Naive thymus-derived CD8-positive, alpha-beta T cell (primary cell): ENCODE measurements at places on chromosomes 1 and 21.

DNA sequence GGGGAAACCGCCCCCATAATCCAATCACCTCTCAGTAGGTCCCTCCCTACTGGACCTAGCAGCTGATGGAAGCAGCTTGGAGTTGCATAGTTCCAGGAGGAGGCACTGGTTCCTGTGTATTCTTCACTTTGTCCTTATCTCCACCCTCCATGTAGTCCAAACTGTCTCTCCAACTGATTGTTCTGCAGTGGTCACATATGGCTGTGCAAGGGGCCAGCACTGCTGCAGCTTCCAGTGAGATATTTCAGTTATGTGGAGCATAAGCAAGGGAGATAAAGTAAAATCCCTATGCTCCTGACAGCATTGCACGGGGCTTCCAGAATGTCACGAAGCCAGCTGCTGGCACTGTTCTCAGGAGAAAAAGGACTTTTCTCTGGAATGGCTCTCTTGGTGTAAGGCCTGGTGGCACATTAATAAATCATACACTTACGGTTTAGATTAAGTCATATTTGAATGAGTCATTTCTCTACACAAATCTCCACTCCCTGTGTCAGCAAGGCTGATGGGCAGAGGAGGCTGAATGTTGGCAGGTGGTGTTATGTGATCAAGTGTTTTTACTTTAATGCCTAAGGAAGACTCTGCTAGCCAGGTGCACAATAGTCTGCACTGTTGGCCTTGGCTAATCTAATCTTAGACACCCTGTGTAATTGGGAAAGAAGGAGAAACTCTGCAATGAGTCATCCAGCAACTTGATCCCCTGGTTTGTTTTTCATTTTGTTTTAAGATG lies 93.4 kb downstream of the KCNK1 start:
- DNase-seq = no peak

DNA sequence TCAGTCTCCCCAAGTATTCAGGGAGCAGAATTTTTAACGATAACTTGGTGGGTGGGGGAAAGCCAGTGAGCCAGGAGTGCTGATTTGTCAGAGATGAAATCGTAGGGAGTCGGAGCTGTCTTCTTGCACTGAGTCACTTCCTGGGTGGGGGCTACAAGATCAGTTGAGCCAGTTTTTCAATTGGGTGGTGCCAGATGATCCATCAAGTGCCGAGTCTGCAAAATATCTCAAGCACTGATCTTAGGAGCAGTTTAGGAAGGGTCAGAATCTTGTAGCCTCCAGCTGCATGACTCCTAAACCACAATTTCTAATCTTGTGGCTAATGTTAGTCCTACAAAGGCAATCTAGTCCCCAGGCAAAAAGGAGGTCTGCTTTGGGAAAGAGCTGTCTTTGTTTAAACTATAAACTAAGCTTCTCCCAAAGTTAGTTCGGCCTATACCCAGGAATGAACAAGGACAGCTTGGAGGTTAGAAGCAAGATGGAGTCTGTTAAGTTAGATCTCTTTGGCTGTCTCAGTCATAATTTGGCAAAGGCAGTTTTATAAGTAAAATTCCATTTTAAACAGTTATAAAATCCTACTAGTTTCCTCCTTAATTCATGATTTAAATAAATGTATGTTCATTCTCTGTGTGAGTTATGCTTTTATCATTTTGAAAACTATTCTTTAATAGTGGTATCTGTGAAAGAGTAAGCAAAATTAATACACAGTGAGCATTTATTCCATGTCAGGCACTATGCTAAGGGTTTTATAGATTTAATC lies 51.7 kb downstream of the SLC16A1 start:
- no peak for DNase-seq

DNA sequence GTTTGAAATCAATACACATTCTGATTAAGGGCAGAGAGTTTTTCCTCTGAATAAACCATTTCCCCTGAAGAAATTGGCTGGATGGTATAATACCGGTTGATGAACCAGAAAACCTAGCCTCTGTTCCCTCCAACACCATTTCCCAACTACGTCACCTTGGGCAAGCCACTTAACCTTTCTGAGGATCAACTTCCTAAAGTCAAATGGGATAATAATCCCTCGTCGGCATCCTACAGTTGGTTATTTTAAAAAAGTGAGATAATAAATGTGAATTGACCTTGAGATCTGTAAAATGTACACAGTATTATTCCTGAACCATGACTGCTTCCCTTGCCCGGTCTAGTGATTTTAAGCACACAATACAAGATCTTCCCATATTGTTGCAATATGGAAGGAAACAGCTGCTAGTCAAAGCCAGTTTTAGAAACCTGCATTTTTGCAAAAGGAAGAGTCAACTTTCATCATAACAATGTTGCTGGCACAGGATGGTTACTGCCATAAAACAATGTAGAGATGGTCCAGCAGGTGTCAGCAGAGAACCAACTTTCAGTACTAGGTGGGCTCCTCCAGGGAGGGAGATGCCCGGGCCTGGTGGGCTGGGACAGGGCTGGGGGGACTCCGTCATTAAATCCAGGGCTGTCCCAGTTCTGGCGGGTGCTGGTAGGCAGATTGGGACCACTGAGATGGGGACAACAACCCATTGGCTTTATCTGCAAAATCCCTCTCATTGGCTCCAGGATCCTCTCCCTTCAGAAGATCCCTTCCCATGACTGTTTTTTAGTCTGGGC lies 5.2 kb upstream of the HLX start:
- DNase-seq = no peak

GRCh38 chr1:30780409-30780808 lies 22.8 kb upstream of the LAPTM5 start:
- no peak for DNase-seq

GRCh38 chr21:45338311-45339017 lies 50.8 kb upstream of the POFUT2 start:
- peak; percentile 40 for DNase-seq

- DNase-seq = no peak
These were observed 13.1 kb downstream of the C1orf115 start for GRCh38 chr1:220703305-220703704.

DNA sequence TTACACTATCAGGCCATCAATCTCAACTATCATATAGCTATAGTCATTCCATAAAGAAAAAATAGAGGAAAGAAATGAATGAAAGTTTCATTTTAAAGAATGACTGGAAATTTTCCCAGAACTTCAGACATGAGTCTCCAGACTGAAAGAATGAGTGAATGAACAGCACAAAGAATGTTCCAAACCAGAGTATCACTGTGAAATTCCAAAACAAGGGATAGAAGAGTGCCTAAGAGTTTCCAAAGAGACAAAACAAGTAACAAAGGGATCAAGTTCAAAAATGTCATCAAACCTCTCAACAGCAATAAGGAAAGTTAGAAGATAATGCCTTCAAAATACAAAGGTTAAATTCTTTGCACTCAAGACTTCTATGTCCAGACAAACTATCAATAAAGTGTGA lies 114.9 kb downstream of the DENND1B start:
- no peak for DNase-seq

DNA sequence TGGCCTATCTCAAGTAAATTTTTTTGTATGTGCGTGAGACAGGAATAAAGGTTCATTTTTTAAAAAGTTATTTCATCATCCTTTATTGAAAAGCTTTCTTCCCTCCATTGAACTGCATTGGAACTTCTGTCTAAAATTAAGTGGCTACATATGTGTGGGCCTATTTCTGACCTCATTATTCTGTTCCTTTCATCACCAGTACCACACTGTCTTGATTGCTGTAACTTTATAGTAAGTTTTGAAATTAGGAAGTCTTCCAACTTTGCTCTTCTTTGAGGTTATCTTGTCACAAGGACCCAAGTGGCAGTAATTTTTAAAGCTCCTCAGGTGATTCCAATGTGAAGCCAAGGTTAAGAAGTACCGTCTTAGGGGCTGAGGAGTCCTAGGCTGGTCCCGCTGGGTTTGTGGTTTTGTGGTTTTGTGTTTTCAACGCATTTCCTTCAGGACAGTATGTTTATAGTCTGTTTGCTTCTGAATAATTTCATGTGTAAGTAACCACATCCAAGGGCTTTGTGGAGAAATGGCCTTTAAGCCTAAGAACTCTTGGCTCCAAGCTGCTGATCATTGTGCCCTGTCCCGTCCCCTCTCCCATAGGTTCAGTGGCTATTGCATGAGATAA lies 12.4 kb upstream of the SCAF4 start:
- DNase-seq = no peak

- peak; percentile 81 for DNase-seq
These were observed 54.1 kb upstream of the SAMD11 start for GRCh38 chr1:869499-870244.

DNA sequence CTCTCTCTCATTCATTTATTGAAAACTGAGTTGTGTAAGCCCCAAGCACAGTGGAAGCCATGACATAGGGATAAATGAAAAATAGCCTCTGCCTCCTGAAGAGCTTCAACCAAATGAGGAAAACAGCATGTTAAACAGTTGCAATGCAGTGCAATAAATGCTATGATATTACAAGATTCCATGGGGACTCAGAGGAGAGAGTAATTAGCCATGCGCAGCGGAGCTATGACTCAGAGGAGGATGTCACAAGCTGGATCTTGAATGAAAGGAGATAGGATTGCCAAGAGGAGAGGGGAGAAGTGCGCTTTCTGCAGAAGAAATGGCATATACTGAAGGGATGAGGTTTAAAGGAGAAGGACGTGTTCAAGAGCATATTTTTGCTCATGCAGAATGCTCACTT lies 231.3 kb upstream of the PLXNA2 start:
- no peak for DNase-seq

DNA sequence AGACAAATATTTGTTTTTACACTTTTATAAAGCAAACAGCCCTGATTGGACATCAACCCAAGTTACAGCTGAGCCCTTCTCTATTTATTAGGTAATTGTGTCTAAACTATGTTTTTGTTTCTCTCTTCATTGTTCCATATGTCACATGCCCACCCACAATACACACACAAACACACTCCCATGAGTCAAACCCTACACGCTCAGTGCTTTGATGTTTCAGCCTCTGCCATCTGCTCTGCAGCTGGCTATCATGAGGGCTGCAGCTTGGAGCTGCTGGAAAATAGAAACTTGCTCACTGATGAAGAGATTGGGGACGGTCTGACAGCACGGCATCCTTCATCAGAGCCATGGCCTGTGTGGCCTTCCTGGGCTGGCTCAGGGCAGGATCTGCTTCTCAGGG lies 41.7 kb downstream of the PSMG1 start:
- DNase-seq = no peak

GRCh38 chr1:150558761-150559655 lies 9.8 kb downstream of the ADAMTSL4 start:
- DNase-seq = no peak

- no peak for DNase-seq
These were observed 111.7 kb downstream of the ADGRL4 start for GRCh38 chr1:78894811-78895210.

DNA sequence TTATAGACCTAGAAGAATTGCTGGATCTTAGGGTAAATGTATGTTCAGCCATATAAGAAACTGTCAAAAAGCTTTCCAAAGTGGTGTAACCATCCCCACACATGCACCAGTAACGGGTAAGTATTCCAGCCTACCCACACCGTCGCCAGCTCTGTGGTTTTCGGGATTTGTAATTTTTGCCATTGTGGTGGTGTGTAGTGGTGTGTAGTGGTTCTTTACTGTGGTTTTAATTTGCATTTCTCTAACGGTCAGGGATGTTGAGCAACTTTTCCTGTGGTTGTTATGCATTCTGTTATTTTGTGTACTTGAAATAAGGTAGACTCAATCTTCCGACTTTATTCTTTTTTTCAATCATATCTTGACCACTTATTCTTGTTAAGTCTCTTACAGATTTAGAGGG lies 342.4 kb upstream of the AJAP1 start:
- DNase-seq = no peak

- DNase-seq = no peak
These were observed 1.0 kb upstream of the EFNA1 start for GRCh38 chr1:155126556-155127104.

DNA sequence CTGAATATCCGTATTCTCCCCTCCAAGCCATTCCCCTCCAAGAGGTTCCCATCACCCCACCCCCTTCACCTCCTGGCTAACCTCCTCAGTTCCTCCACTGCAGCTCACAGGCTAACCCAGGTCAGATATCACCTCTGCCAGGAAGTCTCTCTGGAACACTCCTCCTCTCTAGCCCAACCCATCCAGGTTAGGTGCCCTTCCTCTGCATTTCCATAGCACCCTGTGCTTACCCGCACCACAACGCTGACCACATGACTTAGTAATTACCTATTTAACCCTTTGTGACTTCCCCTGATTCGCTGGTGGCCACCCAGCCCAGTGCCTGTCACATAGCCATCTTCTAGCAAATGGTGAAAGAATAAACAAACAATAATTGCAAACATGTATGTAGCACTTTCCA lies 49.5 kb upstream of the IFFO2 start:
- DNase-seq = no peak

DNA sequence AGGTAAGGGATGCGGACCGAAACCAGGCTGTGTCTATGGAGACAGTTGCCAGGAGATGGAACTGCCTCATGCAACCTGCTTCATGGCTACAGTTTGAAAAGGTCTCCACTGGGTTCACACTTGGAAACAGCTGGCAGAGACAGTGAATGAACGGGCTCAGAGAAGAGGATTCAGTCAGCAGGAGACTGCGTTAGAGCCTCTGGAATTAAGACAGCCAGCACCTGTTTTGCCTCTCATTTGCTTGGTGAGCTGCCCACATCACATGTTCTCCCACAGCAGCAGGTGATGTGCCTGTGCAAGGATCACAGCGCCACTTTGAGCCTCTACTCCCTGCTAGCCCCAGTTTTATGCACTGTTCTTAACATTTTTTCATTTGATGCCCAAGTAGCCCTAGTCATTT lies 321.0 kb downstream of the PLPP3 start:
- DNase-seq = no peak

GRCh38 chr1:56585985-56586384 lies 6.6 kb upstream of the PLPP3 start:
- no peak for DNase-seq

DNA sequence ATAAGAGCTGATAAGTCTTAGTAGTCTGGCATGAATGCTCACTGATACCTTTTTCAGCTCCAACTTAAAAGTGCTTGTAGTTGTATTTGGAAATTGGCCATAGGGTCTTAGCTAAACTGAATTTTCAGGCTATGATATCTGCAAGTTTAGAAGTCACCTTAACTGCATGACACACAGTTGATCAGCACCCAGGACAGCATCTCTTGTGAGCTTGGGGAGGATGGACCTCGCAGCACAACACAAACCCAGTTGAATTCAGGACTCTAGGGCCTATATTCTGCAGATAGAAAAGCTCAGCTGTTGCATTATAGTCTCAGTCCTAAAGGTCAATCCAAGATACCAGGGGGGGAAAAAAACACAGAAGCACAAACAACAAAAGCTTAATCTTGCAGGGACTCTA lies 394.3 kb downstream of the KCNH1 start:
- DNase-seq = no peak

DNA sequence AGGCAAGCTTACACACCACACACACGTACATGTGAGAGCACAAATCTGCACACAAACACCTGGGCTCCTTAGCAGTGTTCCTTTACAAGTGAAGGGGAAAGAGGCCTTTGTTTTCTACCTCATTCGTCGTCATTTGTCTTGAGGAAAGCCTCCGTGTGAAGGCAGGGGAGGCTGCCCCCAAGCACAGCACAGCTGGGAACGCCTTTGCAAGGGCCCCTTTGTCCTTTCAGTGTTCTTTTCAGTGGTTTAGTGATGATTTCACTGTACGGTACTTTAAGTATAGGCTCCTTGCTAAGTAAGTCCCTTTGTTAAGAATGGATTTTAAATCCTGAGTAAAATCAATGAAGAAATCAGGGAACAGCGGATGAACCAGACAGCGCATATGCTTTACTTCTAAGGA lies 94.1 kb downstream of the PGBD5 start:
- DNase-seq = no peak

GRCh38 chr1:47482786-47483185 lies 44.9 kb downstream of the FOXD2 start:
- no peak for DNase-seq

- no peak for DNase-seq
These were observed 36.3 kb upstream of the C1orf21 start for GRCh38 chr1:184350573-184350972.

GRCh38 chr21:26142363-26142762 lies 28.2 kb downstream of the APP start:
- no peak for DNase-seq
